ENCODE measurements at places on chromosomes 6 and 20. TPM values are rescaled to one million over a fixed set of nuclear protein-coding genes. Genes with fewer than 3 reads are reported as not detected.

CYP39A1 gene
- not detected for polyA plus RNA-seq

MEP1A gene
- polyA plus RNA-seq = not detected

- no peaks in the 10 kb centered on the region for H3K36me3 ChIP-seq
- no peak overlapping the region for H3K4me3 ChIP-seq
- H3K4me1 ChIP-seq = peaks cover 14% of the 10 kb centered on the region
- H3K27ac ChIP-seq = no peak overlapping the region
- DNase-seq = no peak
- H3K27me3 ChIP-seq = no peaks in the 10 kb centered on the region
Measured at GRCh38 chr6:22067122-22067521, 229.7 kb downstream of the PRL start.

DNA sequence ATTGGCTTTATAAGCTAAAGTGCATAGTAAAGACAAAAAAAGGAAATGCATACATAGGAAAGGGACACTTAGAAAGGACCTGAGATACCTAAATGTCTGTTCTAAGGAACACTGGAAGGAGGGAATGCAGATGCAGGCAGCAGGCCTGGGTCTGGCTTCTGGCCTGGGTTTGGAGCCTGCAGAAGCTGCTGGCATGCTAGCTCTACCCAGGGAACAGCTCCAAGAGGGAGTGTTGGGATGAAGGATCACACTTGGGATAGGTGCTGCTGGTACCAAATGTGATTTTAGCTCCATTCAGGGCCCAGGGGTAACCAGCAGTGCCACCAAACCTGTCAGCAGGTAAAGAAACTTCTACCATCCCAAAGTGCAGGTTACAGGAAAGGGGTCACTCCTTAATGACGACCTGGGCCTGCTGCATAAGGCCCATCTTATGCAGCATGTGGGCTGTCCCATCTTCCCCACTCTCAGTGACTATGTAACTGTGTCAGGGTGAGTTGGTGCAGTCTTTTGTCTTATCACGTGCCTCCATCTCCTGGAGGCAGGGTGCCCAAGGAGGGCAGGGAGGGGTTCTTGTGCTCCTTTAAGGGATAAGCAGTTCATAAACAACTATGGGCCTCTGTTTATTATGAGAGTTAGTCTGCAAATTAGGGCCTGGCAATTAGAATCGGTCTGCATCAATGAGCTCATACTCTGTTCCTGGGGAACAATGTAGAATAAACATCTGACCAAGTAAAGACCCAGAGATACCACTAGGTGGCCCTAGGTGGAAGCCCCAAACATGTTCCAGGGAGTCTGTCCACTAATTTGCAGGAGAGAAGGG lies 26.9 kb downstream of the DDX27 start:
- no peaks in the 10 kb centered on the region for H3K27me3 ChIP-seq
- H3K4me3 ChIP-seq = no peak overlapping the region
- peaks cover 10% of the 10 kb centered on the region for H3K4me1 ChIP-seq

GRCh38 chr6:143301188-143301587 lies 149.3 kb downstream of the ADAT2 start:
- H3K4me1 ChIP-seq = no peaks in the 10 kb centered on the region
- no peak overlapping the region for H3K4me3 ChIP-seq
- H3K27ac ChIP-seq = no peak overlapping the region
- H3K36me3 ChIP-seq = peaks cover 5% of the 10 kb centered on the region
- no peaks in the 10 kb centered on the region for H3K27me3 ChIP-seq
- DNase-seq = no peak

MEI4 gene
- not detected for polyA plus RNA-seq

DNA sequence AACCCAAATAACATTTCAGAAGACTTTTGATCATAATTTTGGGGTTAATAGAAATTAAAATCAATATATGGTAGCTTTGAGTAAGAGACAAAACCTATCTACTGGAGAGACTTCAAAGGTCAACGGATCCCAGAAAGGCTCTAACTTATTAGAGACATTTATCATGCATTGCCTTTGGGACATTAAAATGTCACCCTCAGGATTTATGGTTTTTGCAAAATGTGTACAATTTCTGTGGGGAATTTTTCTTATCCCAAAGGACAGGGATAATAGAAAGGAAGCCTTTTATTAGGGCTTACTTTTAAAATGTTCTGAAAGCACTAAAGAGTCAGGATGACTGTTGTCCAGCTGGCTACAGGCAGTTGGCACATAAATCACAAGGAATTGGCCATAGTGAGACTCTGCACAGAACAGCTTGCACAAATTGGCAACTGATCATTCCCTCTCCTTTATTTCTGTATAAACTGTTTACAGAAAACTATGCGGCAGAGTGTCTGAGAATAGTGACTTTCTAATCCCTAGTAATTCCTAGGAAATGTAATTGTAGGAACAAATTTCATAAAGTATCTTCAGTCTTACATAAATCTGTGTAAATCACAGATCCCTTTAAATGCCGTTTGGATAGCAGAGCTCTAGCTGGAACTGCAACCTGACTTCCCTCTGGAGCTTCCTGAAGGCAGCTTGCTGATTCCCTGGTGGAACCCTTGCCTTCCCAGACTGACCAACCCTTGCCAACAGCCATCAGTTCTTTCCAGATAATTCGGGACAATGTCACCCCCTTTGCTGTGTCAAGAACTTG lies 201.1 kb upstream of the PREP start:
- no peaks in the 10 kb centered on the region for H3K36me3 ChIP-seq
- H3K27ac ChIP-seq = no peak overlapping the region
- no peaks in the 10 kb centered on the region for H3K4me1 ChIP-seq
- DNase-seq = no peak
- H3K4me3 ChIP-seq = no peak overlapping the region
- peaks cover 12% of the 10 kb centered on the region for H3K27me3 ChIP-seq

NOX3 gene
- not detected for polyA plus RNA-seq

GRCh38 chr6:159996626-159997497 lies 28.0 kb downstream of the IGF2R start:
- no peak overlapping the region for H3K4me3 ChIP-seq
- H3K27me3 ChIP-seq = no peaks in the 10 kb centered on the region
- no peak for DNase-seq

KIF25 gene
- not detected for polyA plus RNA-seq

DNA sequence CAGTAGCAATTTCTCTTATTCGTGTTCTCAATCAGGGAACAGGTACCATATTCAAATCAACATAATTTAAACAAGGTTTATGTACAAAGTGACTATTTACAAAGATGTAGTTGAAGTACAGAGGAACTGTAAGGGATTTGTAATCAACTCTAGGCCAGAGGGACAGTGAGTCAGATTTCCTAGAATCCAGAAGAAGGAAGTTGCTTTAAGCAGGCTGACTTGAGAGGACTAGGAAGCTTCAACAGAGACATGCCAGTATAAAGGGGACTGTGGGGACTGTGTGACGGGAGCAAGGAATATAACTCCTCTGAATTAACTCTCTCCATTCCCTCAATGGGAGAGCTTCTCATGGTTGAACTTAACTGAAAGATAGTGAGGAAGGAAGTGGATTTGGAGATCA lies 427.4 kb upstream of the JAG1 start:
- no peaks in the 10 kb centered on the region for H3K36me3 ChIP-seq
- H3K27me3 ChIP-seq = no peaks in the 10 kb centered on the region
- no peaks in the 10 kb centered on the region for H3K4me1 ChIP-seq
- H3K27ac ChIP-seq = no peak overlapping the region
- no peak for DNase-seq

DNA sequence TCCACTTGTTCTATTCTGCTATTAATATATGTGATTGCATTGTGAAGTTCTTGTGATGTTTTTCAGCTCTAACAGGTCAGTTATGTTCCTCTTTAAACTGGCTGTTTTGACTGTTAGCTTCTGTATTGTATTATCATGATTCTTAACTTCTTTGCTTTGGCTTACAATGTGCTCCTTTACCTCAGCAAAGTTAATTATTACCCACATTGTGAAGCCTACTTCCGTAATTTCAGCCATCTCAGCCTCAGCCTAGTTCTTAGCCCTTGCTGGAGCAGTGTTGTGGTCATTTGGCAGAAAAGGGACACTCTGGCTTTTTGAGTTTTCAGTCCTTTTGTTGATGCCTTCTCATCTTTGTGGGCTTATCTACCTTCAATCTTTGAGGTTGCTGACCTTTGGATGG lies 440.2 kb downstream of the TBC1D32 start:
- DNase-seq = no peak
- peaks cover 14% of the 10 kb centered on the region for H3K36me3 ChIP-seq
- H3K4me3 ChIP-seq = no peak overlapping the region
- no peak overlapping the region for H3K27ac ChIP-seq
- peaks cover 5% of the 10 kb centered on the region for H3K27me3 ChIP-seq

GRCh38 chr6:32941214-32941768 lies 463 bp upstream of the HLA-DMB start:
- DNase-seq = peak; percentile 90
- peak overlapping the region; percentile 99 for H3K27ac ChIP-seq
- H3K4me3 ChIP-seq = peak overlapping the region; percentile 100
- H3K27me3 ChIP-seq = no peaks in the 10 kb centered on the region
- peaks cover 33% of the 10 kb centered on the region for H3K36me3 ChIP-seq

DNA sequence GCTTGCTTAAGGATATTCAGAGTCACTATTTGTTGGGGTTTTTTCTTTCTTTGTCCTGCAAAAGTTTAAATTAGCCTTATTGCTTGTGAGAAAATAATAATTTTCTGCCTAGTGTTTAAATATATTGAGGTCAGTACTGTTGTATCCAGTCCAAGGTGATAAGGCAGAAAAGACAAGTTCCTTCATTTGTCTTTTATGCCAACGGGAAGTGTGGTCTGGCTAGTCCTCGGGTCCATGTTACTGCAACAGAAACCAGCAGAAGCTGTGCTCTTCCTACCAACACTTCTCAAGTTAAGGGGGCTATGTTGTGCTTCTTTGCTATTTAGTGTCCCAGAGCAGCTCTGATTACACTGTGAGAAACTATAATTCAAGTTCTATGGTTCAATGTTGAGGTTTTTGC lies 301.1 kb downstream of the TBC1D7 start:
- no peaks in the 10 kb centered on the region for H3K4me1 ChIP-seq
- H3K4me3 ChIP-seq = no peak overlapping the region
- H3K27ac ChIP-seq = no peak overlapping the region
- no peaks in the 10 kb centered on the region for H3K27me3 ChIP-seq

- H3K36me3 ChIP-seq = no peaks in the 10 kb centered on the region
- no peak for DNase-seq
- H3K4me1 ChIP-seq = no peaks in the 10 kb centered on the region
- H3K27ac ChIP-seq = no peak overlapping the region
- no peak overlapping the region for H3K4me3 ChIP-seq
- peaks cover 4% of the 10 kb centered on the region for H3K27me3 ChIP-seq
Measured at GRCh38 chr6:29764422-29765196, 41.4 kb downstream of the HLA-F start.

DNA sequence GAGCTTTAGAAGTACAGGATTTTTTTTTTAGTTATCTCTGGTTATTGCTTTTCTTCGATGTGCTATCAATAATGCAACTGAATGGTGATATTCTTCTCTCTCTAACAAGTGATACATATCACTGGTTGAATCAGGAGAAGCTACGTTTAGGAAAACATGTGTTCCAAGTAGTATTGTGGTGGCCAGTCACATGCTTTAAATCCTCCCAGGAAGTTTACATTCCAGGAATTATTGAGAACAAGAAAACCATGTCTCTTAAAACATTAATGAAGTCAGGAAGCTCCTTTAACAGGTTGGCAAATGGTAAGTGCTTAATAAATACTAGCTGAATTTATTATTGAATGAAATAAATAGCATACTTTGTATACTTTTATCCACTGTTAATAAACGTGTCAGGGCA lies 371.1 kb downstream of the BCKDHB start:
- no peaks in the 10 kb centered on the region for H3K36me3 ChIP-seq
- no peaks in the 10 kb centered on the region for H3K4me1 ChIP-seq
- no peak for DNase-seq
- H3K27ac ChIP-seq = no peak overlapping the region
- no peaks in the 10 kb centered on the region for H3K27me3 ChIP-seq

DNA sequence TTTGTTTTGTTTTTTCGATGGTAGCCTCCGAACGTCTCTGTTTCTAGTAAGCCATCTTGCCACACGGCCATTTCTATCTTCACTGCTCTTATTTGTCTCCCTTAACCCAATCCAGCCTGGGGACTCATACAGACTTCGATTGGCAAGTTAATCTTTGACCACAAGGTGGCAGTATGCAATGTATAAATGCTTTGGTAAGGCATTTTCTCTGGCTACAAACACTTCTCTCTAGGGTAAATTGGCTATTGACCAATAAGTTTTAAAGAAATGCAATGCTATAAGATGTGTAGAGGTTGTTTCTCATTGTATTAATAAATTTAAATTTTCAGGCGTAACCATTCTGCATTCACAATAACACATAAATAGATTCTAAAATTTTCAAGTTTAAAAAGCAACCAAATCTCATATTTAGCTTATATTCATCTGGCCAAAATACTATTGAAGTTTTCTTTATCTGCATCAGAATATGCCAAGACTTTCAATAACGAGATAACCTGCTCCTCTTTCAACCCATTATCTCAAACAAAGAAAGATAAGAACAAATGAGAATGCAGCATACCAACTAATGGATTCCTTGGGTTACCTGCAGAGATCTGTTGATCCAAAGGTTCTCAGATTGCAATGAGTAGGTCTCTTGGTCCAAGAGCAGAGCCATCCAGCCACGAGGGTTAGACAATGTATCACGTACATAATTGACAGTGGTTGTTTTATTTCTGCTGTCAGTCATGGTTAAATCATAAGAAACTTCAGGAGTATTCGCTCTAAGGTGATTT lies 231.9 kb downstream of the PKHD1 start:
- H3K27ac ChIP-seq = no peak overlapping the region
- peak; percentile 5 for DNase-seq
- no peaks in the 10 kb centered on the region for H3K36me3 ChIP-seq
- H3K4me3 ChIP-seq = no peak overlapping the region

DNA sequence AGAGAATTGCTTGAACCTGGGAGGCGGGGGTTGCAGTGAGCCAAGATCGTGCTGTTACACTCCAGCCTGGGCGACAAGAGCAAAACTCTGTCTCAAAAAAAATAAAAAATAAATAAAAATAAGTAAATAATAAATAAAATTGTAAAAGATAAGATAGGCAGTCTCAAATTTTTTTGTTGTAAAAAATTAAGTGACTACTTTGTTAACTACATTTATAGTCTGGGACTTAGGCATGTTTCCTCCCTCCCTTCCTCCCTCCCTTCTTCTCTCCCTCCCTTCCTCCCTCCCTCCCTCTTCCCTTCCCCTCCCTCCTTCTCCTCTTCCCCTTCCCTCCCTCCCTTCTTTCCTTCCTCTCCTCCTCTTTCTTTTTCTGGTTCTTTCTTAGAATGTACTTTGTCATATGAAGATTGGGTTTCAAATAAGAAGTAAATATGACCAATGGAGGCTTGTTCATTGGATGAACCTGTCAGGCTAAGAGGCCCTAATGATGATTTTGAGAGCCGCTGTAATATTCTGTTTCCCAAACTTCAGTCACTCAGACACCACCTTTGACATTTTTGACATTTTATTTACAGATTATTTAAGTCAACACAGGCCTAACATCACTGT lies 24.2 kb downstream of the ZFP64 start:
- H3K27ac ChIP-seq = no peak overlapping the region
- no peak for DNase-seq

DNA sequence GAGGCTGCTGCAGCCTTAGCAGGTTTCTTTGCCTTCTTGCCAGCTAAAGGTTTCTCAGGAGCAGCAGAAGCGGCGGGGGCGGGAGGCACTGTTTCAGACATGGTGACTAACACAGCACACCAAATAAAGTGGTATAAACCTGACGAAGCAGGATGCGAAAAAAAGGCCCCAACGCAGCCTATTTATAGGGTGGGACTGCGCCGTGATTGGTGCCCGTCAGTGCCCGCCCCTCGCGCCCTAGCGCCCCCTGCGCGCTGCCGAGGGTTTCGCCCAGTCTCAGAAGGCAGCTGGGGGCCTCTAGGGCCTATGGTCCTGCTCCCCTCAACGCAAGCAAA lies 55.0 kb downstream of the TRIM38 start:
- no peaks in the 10 kb centered on the region for H3K36me3 ChIP-seq
- H3K27ac ChIP-seq = peak overlapping the region; percentile 81
- H3K27me3 ChIP-seq = no peaks in the 10 kb centered on the region
- peak overlapping the region; percentile 44 for H3K4me3 ChIP-seq
